ENCODE measurements at places on chromosomes 6 and 20.

DNA sequence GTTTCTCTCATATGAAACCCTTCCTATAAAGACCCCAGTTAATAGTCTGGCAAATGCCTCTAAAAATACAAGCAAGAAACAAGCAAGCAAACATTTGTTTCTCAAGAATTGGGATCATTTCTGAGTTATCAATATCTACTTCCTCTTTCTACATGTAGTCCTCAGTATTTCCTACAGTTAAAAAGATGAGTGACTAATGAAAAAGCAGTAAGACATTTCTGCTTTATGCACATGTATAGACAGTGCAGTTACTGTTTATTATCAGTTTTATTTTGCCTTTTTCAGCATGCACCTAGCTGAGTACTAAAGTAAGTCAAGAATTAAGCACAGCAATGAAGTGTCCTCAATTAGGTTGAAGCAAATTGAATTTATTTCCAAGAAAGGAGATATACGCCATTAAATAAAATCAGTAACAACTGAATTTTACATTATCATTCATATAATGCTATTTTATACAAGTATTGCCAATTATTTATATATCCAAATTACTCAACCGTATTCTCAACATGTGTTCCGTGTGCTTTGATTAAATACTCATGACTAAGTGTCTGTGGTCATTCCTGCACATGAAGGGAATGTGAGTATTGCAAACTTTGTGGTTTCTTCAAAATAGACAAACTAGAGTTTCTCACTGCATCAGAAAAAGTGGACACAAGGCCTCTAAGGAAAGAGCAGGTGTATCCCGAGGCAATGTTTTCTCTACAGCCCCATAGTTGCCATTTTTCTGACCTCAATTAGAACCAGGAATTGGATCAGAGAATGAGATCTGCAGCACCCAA, 159.3 kb upstream of the MARCKS start:
- no peaks in the 10 kb centered on the region for H3K27me3 ChIP-seq
- H3K4me1 ChIP-seq = no peaks in the 10 kb centered on the region

- no peak overlapping the region for H3K4me3 ChIP-seq
- H3K36me3 ChIP-seq = no peaks in the 10 kb centered on the region
- DNase-seq = no peak
- H3K4me1 ChIP-seq = no peaks in the 10 kb centered on the region
Measured at GRCh38 chr20:22819112-22819511, 216.0 kb upstream of the SSTR4 start.

GRCh38 chr6:137660296-137660731, 166.1 kb upstream of the OLIG3 start:
- no peak for DNase-seq
- H3K27ac ChIP-seq = no peak overlapping the region
- peaks cover 3% of the 10 kb centered on the region for H3K36me3 ChIP-seq
- H3K4me1 ChIP-seq = peaks cover 24% of the 10 kb centered on the region

DNA sequence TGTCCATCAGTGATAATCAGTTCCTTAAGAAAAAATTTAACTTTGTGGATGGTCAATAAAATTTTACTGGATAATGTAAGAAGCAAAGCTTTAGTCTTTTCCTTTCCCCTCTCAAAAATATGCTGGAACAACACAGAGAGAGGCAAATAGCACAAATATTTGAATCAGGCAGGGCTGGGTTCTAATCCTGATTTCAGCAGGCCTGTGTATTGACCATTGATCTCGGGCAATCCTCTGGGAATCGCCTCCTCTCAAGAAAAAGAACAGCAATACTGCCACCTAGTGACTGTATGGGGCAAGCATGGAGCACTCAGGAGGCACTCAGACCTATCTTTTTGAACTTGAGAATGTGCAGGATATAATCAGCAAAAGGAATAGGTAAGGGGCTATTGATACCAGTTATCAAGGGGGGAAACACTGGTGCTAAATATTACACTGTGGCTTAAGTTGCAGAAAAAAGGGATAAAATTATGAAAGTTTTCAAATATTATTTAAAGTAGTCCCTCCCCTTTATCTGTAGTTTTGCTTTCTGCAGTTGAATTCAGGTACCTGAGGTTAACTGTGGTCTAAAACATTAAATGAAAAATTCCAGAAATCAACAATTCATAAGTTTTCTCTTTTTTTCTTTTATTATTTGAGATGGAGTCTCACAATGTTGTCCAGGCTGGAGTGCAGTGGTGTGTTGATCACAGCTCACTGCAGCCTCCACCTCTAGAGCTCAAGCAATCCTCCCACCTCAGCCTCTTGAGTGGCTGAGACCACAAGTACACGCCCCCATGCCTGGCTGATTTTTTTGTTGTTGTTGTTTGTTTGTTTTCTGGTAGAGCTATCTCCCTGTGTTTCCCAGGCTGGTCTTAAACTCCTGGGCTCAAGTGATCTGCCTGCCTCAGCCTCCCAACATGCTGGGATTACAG, 91.8 kb upstream of the NHSL1 start:
- DNase-seq = peak; percentile 56
- no peaks in the 10 kb centered on the region for H3K36me3 ChIP-seq
- H3K27me3 ChIP-seq = no peaks in the 10 kb centered on the region
- no peak overlapping the region for H3K4me3 ChIP-seq

DNA sequence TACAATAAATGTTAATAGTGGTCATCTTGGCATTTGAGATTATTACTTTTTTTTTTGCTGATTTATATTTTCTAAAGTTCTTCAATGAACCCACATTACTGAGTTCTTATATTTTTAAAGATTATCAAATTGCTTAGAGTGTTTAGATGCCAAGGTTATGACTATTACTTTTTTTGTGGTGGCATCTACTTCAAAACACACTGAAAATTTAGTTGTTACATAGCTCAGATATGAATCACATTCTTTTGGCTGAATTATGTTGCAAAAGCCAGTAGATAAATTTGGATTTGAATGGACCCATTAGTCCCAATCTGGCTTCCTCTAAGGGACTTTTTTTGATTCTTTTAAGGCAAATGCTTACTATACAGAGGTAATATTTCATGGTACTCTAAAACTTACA, 8.9 kb downstream of the UTRN start:
- DNase-seq = no peak
- H3K4me1 ChIP-seq = peaks cover 7% of the 10 kb centered on the region
- H3K27ac ChIP-seq = no peak overlapping the region
- H3K4me3 ChIP-seq = no peak overlapping the region
- no peaks in the 10 kb centered on the region for H3K27me3 ChIP-seq
- no peaks in the 10 kb centered on the region for H3K36me3 ChIP-seq

- no peak overlapping the region for H3K27ac ChIP-seq
- peaks cover 3% of the 10 kb centered on the region for H3K4me1 ChIP-seq
- H3K27me3 ChIP-seq = peaks cover 25% of the 10 kb centered on the region
Measured at GRCh38 chr6:83708546-83708969, 343 bp downstream of the SNAP91 start.

DNA sequence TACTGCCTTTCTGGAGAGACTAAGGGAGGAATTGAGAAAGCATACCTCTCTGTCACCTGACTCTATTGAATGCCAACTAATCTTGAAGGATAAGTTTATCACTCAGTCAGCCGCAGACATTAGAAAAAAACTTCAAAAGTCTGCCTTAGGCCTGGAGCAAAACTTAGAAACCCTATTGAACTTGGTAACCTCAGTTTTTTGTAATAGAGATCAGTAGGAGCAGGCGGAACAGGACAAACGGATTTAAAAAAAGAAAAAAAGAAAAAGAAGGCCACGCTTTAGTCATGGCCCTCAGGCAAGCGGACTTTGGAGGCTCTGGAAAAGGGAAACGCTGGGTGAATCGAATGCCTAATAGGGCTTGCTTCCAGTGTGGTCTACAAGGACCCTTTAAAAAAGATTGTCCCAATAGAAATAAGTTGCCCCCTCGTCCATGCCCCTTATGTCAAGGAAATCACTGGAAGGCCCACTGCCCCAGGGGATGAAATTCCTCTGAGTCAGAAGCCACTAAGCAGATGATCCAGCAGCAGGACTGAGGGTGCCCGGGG, 43.1 kb upstream of the RNF182 start:
- no peak for DNase-seq
- peaks cover 2% of the 10 kb centered on the region for H3K36me3 ChIP-seq
- H3K4me1 ChIP-seq = no peaks in the 10 kb centered on the region

Data from activated CD4-positive, alpha-beta memory T cell treated with anti-CD3 and anti-CD28 coated beads for 36 hours (primary cell).